Transverse colon (tissue), 4 donors: ENCODE measurements at places on chromosomes 12 and 14. TPM values are rescaled to one million over a fixed set of nuclear protein-coding genes. Genes with fewer than 3 reads are reported as not detected.
A peak's percentile ranks its signal among the peaks of the same experiment; 100 is the strongest.

Gene GLIPR1
- 3.3 TPM for total RNA-seq

Gene SLC25A47
- not detected for total RNA-seq

Gene RIMBP2
- 3.3 TPM for total RNA-seq

DNA sequence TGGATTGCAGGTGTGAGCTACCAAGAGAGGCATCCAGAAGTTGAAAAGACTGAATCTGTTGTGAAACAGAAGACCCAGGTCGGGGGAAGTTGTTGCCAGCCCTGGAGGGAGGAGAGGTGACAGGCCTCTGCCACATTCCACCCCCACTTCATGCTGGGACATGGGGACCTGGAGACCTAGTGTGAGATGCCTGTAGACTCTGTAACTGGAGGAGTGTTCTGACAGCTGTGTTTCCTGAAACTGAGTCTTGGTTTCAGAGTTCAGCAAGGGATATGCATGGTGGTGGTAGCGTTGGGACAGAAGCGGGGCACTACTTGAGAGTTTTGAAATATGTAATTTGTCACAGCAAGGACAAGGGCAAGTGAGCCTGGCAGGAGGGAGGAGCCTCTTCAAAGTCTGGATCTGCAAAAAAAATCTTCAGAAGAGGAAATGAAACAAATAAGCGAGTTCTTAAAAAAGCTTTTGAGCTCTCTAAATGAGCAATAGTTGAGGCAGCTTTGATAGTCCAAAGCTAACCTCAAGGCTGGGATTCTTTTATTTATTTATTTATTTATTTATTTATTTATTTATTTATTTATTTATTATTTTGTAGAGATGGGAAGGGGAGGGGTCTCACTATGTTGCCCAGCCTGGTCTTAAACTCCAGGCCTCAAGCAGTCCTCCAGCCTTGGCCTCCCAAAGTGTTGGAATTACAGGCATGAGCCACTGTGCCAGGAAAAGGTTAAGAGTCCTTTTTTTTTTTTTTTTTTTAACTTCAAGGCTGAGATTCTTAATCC lies 58.9 kb upstream of the EEA1 start:
- H3K4me3 ChIP-seq: no peak overlapping the region
- H3K27ac ChIP-seq: peak overlapping the region; percentile 46
- peak; percentile 50 for DNase-seq
- no peaks in the 10 kb centered on the region for H3K36me3 ChIP-seq
- no peaks in the 10 kb centered on the region for H3K27me3 ChIP-seq
- peaks cover 8% of the 10 kb centered on the region for H3K4me1 ChIP-seq

- H3K27ac ChIP-seq: no peak overlapping the region
- no peak overlapping the region for H3K4me3 ChIP-seq
- no peak for DNase-seq
- H3K36me3 ChIP-seq: no peaks in the 10 kb centered on the region
Measured at GRCh38 chr12:14850929-14851663, 7.8 kb upstream of the ART4 start.

GRCh38 chr12:99567072-99567471 lies 80.5 kb upstream of the GARIN6 start:
- H3K36me3 ChIP-seq: no peaks in the 10 kb centered on the region
- no peaks in the 10 kb centered on the region for H3K27me3 ChIP-seq
- no peak for DNase-seq
- no peak overlapping the region for H3K4me3 ChIP-seq
- no peaks in the 10 kb centered on the region for H3K4me1 ChIP-seq

- DNase-seq: no peak
- H3K27ac ChIP-seq: no peak overlapping the region
- no peaks in the 10 kb centered on the region for H3K27me3 ChIP-seq
- no peak overlapping the region for H3K4me3 ChIP-seq
Measured at GRCh38 chr14:53137568-53138203, 15.4 kb downstream of the DDHD1 start.

DNA sequence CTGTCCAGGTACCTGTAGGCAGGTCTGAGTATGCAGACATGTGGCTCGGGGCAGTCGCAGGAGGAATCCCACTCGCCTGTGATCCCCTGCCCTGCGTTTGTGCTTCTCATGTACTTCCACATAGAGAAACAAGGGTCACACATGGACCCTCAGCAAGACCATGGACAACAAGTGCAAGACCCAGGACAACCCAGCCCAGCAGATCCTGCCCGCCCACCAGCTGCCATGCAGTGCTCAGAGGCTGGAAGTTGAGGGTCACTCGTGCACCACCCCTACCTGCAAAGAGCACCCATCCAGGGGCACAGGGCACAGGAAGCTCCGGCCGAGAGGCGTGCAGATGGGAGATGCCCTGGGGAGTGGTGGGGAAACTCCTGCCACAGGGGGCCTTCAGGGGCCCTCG lies 67.5 kb upstream of the C14orf180 start:
- no peak overlapping the region for H3K4me3 ChIP-seq
- no peak overlapping the region for H3K27ac ChIP-seq

GRCh38 chr14:97219431-97220017 lies 422.3 kb downstream of the VRK1 start:
- peaks cover 5% of the 10 kb centered on the region for H3K4me1 ChIP-seq
- H3K27ac ChIP-seq: no peak overlapping the region
- H3K36me3 ChIP-seq: no peaks in the 10 kb centered on the region
